ENCODE measurements at places on chromosomes 11 and 22. TPM values are rescaled to one million over a fixed set of nuclear protein-coding genes. Genes with fewer than 3 reads are reported as not detected.
A peak's percentile ranks its signal among the peaks of the same experiment; 100 is the strongest.

GRCh38 chr22:49087198-49087597 lies 740.5 kb downstream of the BRD1 start:
- DNase-seq = no peak

DNA sequence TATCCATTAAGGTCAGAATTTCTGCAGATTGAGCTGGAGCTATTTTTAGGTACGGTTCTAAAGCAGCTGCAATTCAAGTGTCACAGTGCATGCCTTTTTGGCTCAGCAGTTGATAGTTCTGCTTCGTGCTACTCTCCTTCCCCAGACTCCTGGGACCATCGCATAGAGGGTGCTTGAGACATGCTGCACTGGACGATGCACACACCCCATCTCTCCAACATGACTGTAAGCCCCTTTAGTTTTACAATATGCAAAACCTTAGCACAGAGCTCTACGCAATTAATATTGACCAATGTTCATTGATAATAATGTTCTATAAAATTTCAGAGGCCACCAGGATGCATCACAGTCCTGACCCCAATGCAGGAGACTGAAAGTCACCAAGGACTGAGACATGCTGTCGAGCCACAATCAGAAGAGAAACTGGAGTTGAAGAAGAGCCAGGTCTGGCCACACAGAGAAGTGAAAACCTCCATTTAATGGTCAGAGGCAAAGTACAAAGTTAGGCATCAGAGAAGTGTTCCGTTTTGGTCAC lies 120.9 kb upstream of the ZC3H12C start:
- no peak for DNase-seq

DNA sequence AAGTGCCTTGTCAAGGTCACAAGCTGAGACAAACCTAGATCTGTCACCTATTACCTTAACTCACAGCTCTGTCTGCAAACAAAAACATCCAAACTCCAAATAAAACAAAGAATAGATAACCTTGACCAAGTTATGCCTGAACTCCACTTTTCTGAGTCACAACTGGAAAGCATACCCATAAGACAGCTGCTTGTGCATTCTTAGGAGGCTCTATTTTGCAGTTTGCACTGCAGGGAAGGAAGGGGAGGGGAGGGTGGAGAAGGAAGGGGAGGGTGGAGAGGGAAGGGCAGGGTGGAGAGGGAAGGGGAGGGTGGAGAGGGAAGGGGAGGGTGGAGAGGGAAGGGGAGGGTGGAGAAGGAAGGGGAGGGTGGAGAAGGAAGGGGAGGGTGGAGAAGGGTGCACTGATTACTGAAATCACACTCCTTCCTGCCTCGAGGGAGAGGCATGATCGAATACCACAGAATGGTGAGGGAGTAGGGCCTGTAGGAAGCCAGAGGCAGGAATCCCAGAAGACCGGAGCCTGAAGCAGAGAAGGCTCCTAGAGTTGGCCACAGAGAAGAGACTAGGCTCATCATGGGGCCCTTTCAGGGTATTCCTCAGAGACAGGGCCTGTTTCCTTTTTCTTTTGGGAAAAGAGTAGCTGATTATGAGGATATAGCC lies 5.7 kb upstream of the OR52K2 start:
- DNase-seq = no peak

DNA sequence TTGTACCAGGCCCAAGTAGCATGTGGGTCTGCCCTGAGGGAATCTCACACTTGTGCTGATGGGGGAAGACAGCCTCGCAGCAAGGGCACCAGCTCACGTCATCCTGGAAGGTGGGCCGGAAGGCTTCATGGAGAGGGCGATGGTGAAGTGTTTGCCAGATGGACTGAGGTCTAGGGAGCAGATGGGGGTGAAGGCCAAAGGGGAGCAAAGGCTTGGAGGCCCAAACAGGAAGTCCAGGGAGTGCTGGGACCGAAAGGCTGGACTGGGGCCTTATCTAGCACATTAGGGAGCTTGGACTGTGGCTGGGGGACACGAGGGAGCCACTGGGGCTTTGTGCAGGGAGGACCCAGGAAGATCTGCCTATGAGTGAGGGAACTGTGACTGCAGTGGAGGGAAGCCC lies 1.2 kb upstream of the TNFRSF13C start:
- no peak for DNase-seq

OR9G4 gene
- not detected for total RNA-seq

TH gene
- not detected for total RNA-seq

DNA sequence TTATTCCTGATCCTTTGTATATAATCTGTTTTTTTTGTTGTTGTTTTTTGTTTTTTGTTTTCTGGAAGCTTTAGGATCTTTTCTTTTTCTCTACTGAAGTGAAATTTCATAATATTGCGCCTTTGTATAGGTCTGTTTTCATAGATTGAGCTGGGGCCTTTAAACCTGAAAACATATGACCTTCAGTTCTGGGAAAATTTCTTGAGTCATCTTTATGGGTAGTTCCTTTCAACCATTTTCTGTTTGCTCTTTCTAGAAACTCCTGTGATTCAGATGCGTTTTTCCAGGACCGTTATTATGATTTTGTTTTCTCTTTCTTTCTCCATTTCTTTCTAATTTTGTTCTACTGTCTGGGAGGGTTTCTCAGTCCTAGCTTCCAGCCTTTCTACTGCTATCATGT lies 43.7 kb downstream of the BSX start:
- no peak for DNase-seq

CEND1 gene
- total RNA-seq = 2.8 TPM

PELI3 gene
- 10.5 TPM for total RNA-seq

DMC1 gene
- total RNA-seq = 3.7 TPM

AIFM3 gene
- total RNA-seq = 0.65 TPM

DNA sequence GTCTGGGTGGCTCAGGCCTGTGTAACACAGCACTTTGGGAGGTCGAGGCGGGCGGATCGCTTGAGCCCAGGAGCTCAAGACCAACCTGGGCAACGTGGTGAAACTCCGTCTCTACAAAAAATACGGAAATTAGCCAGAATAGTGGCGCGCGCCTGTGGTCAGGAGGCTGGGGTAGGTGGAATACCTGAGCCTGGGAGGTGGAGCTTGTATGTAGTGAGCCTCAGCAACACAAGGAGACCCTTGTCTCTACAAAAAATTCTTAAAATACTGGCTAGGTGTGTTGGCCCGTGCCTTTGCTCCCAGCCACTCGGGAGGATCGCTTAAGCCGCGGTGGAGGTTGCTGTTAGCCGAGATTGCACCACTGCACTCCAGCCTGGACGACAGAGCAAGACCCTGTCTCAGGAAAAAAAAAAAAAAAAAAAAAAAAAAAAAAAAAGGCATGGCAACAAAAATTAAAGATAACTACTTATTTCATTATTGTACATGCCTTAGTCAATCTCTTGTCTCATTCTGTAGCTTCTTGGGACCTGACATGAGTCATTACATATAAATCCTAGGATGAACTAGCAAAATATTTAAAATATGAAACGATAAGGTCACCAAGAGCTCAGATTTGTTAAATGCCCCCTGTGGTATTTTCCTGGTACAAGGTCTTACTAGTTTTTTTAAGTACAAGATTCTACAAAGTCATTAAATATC lies 1.1 kb downstream of the TAF1D start:
- peak; percentile 67 for DNase-seq

DNA sequence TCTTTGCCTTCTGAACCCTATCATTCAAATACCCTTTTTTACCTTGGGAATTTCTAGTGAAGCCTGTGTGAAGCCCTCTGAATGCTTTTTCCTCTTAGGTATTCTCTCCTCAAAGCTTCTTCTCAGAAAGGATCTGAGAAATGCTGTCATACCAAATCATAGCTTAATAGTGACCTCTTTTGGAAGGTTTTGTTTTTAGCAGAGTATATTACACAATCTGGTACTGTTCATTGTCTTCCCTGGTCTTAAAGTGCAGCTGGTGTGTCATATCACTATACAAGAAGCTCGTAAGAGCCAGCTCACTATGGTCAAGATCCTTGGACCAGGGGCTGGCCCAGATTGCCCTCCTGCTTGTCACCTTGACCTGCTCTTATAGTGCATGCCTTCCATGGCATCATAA lies 204.4 kb upstream of the ANO5 start:
- DNase-seq = no peak

GRCh38 chr11:1830322-1831223 lies 4.2 kb upstream of the SYT8 start:
- DNase-seq = no peak

DNA sequence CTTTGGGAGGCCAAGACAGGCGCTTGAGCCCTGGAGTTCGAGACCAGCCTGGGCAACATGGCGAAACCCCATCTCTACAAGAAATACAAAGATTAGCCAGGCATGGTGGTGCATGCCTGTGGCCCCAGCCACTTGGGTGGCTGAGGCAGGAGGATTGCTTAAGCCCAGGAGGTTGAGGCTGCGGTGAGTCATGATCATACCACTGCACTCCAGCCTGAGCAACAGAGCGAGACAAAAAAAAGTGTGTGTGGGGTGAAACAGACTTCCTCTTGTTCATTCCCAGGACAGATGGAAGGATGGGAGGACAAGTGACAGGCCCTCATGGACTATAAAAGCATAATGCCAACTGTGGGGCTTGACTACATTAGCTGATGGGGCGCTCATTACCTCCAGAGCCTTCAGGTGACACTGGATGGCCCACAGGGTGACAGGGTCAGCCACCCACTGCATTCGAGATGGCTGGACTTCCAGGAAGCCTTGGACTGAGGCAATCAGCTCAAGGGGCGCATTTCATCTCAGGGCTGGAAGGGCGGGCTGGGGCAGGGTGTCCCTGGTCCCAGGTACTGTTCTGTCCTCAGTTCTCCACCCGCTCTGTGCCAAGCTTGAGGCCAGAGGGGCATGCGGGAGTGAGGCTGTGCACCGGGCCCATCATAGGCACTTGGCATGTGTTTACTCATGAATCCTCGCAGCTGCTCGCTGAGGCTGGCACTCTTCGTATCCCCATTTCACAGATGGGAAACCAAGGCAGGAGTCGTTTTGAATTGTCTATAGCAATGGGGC lies 12.5 kb downstream of the NPTXR start:
- DNase-seq = peak; percentile 72

ST3GAL4 gene
- 53.3 TPM for total RNA-seq

- DNase-seq = no peak
Measured at GRCh38 chr11:133801356-133801755, 44.0 kb downstream of the SPATA19 start.

GRCh38 chr22:20111045-20111688 lies 4.7 kb upstream of the RANBP1 start:
- DNase-seq = peak; percentile 54

DNA sequence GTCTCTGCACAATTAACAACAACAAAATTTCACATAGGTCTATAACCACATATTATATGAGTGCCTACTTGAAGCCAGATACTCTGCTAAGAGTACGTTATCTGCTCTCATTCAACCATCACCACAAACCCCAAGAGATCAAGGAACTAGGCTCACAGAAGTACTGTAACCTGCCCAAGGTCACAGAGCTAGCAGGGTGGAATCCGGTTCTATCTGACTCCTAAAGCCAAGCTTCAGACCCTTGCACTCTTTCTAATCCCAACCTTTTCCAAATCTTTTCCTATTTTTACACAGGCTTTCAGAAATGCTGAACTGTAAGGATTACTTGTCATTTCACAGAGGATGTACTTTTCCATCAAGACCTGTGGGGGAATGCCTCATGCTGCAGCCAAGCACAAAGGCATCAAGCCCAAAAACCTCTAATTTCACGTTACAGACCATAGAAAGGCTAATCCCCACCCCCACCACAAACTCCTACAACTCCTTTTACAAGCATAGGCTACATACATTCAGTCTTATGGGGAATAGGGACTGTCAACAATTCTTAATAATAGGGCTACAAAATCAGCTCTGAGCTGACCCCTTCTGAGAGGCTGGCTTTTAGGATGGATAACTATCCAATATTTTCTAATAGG lies 927 bp downstream of the PRCP start:
- DNase-seq = peak; percentile 19

DNA sequence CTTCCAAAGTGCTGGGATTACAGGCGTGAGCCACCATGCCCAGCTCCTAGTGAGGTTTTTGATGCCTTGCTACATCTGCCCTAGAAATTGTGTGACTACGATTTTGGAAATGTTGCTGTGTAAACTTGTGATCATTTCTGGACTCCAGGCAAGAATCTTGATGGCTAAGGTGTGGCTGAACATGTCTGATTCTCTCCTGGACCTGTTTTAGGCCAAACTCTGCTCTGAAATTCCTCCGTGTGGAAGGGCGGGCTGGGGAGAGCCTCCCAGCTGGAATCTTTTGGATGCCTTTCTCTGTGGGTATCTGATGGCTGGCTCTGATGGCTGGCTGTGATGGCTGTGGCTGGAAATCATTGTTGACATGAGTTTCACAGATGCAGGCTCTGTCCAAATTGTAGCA lies 8.2 kb downstream of the PNPLA3 start:
- DNase-seq = no peak

LSP1 gene
- total RNA-seq = not detected

DNA sequence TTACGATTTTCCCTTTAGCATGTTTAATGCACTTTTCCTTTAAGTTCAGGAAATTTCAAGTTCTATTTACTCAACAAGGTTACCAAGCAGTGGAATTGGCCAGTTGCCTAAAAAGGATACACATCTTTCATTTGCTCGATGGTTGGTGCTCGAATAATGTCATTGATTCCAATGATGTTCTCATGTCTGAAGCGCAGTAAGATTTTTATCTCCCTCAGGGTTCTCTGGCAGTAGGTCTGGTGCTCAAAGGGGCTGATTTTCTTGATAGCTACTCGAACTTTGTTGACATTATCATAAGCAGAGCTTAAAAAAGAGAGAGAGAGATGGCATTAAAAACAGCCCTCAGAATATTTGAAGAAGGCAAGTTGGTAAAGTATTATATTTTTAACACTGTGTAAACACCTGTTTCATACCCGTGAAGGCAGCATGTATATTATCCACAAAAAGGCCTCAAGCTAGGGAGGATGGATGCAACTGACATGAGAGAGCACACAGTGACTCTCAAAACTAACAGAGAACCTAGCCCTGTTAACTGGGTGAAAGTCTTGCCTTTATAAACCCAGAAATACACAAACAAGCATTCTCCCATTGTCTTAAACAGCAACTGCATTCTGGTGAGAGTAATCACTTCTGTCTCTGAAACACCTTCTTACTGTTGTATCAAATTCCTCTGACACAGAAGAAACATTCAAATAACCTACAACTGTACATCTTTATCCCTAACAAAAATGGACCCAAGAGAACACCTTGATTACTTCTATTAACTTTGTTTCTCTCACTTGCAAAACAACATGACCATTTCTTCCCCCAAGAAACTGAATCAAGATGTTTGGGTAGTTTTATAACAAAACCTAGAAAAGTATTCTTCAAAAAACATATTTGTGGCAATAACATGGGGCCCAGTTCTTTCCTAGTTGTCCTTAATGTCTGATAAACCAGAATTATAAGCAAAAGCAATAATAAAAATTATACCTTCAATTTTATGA lies 59.6 kb downstream of the MAPK1 start:
- peak; percentile 23 for DNase-seq

C22orf39 gene
- 14.4 TPM for total RNA-seq

- no peak for DNase-seq
Measured at GRCh38 chr11:59267736-59268475, 55.2 kb upstream of the MPEG1 start.

- DNase-seq = peak; percentile 91
Measured at GRCh38 chr11:61969838-61970662, 2.6 kb upstream of the FTH1 start.

- DNase-seq = peak; percentile 92
Measured at GRCh38 chr11:86696004-86696403, 23.6 kb upstream of the ME3 start.

GRCh38 chr11:79219186-79220045 lies 221.4 kb downstream of the TENM4 start:
- peak; percentile 8 for DNase-seq

All from GM23248 (cell line).